ENCODE measurements at places on chromosomes 5 and 9.

DNA sequence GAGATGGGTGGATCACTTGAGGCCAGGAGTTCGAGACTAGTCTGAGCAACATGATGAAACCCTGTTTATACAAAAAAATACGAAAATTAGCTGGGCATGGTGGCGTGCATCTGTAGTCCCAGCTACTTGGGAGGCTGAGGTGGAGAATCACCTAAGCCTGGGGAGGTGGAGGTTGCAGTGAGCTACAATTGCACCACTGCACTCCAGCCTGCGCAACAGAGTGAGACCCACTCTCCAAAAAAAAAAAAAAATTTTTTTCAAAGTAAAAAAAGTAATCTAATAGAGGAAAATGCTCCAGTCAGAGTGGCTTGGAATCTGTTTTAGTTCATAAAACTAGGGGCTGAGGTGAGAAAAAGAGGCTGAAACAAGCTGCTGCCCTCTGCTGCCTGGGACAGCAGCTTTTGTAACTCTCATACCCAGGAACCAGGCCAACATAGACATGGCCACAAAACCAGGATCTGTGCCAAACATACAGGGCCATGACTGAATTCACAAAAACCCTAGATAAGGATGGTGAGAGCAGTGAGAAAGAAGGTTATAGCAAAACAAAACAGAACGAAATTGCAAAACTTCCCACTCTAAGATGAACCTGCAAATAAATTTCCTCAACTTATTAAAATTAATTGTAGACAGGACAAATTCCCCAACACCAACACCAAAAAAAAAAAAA lies 13.1 kb upstream of the DCAF12 start:
- DNase-seq, result no peak

DNA sequence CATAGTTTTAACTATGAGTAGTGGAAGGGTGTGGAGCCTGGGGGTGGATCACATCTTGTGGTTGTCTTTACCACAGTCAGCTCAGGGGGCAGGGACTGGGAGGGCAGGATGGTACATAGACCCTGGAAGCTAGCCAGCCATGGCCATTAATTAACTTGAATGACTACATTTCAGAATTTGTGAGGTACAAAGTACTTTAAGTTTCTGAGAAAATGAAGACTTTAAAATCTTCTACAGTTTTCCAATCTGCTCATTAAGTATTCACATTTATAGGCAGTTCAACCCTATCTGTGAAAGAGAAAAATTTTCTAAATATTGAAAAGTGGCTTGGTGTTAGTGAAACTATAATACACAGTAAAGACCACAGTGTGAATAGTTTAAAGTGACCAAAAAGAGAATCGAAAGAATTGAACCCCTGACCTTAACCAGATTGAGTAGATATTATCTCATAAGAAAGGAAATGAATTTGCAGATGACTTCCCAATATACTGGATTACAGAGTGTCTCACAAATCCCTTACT lies 234.2 kb upstream of the MEF2C start:
- DNase-seq, result no peak

GRCh38 chr5:89396278-89396954 lies 513.4 kb upstream of the MEF2C start:
- no peak for DNase-seq

GRCh38 chr5:60677850-60678664 lies 21.9 kb downstream of the DEPDC1B start:
- no peak for DNase-seq

- DNase-seq, result no peak
These were observed 40.1 kb upstream of the STXBP1 start for GRCh38 chr9:127571971-127572370.

GRCh38 chr9:92507005-92507404 lies 24.7 kb upstream of the ASPN start:
- no peak for DNase-seq

DNA sequence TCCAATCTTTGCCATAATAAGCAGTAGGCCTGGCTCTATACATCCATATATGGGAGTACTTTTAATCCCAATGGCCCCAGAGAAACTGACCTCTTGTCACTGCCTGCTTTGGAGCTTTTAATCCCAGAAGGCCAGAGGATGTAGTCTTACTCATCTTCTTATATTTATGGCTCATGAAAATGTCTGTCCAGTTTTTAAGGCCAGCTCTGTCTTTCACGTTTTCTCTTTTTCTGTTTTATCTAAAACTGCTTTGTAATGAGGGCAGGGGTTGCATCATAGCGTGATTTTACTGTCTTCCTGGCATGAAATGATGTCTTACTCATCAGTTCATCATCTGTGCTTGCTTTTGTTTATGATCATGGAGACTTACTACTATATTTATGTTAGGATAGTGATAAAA lies 1094.9 kb downstream of the MAT2B start:
- DNase-seq, result no peak

DNA sequence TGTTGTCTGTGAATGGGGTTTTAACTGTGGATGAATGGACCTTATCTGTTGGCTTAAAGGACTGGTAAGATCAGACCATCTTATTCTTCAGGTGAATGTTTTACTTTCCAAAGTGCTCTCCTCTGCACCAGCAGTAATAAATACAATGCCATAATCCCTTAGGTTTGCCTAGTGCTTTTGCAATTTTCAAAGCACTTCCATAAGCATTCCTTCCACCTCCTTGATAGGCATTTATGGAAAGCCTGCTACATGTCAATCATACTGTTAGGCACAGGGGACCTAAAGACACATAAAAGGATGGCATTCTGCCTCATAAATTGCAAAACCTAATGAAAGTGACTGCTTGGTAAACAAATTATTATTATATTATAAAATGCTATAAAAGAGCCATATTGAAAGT lies 21.4 kb downstream of the IL7R start:
- DNase-seq, result no peak

GRCh38 chr9:112753725-112754124 lies 3.2 kb downstream of the SNX30 start:
- no peak for DNase-seq

DNA sequence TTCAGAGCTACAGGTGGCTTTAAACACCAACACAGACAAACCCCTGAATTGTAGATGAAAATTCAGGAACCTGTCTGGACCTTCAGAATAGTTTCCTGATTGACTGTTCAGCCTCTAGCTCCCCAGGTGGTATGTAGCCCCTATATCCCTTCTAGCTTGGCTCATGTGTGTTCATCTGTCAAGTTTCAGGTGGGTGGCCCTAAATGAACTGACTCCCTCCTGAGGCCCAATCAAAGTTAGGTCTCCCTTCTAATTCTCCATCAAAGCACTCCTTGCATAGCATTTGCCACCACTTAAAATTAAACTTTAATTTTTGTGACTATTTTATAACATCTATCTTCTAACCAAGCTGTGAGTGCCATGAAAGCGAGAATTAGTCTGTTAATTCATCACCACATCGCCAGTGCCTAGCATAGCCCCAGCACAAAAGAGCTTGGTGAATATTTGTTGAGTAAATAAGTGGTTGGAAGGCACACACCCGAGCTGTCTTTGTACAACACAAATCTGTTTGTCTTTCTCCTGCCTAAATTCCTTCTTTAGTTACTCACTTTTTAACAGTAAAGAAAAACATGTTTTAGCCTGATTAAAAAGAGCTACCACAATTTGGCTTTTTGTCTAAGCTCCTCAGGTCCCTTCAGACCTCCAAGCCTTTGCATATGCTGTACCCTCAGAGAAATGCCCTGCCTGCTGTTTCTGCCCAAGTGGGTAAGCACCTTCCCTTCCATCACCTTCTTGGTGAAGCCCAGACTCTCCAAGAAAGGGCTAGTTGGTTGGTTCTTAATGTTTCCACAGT lies 138.1 kb upstream of the HMHB1 start:
- no peak for DNase-seq

DNA sequence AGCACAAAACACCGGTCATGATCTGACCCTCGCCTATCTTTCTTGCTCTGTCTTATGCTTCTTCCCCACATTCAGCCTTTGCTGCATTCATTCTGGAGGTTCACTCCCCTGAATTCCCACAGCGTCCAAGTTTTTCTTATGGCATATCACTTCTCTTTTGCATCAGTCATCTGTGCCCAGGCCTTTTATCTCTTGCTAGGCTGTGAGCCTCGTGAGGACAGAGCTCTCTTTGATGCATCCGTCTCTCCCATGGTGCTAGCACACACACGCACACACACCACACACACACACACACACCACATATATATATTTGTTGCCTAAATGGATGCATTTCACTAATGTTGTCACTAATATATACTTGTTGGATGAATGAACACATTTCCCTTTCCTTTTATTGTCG lies 45.8 kb upstream of the ATG10 start:
- DNase-seq, result no peak

- no peak for DNase-seq
These were observed 54.3 kb downstream of the FBN2 start for GRCh38 chr5:128483738-128484137.

DNA sequence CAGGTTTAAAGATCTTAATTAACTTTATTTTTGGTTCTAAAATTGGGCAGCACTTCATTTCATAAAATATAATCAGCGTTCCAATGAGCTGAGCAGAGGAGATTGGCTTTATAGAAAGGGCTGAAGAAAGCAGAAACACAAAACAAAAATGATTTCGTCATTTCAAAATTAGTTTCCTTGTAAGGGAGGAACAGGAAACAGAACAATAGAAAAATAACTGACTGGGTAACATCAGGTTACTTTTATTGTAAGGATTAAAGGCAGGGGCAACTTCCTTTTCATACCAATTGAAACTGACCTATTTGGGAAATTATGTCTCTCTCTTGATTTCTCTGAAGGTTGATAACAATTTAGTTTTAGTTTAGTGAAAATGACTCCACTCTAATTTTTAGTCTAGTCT lies 157.1 kb downstream of the ATP10B start:
- DNase-seq, result no peak

DNA sequence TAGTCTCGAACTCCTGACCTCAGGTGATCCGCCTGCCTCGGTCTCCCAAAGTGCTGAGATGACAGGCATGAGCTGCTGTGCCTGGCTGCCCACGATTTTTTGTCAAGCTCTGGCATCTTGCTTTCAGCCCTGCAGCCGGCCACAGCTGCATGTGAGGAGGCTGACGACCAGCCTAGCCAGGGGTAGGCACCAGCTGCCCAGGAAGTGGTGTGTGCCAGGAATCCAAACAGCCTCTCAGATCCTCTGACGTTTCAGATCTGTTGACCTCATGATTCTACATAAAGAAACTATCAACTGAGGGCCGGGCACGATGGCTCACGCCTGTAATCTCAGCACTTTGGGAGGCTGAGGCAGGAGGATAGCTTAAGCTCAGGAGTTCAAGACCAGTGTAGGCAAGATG lies 19.0 kb downstream of the DYNC2I2 start:
- DNase-seq, result no peak

- no peak for DNase-seq
These were observed 431.0 kb upstream of the SLC30A5 start for GRCh38 chr5:68662804-68663307.

DNA sequence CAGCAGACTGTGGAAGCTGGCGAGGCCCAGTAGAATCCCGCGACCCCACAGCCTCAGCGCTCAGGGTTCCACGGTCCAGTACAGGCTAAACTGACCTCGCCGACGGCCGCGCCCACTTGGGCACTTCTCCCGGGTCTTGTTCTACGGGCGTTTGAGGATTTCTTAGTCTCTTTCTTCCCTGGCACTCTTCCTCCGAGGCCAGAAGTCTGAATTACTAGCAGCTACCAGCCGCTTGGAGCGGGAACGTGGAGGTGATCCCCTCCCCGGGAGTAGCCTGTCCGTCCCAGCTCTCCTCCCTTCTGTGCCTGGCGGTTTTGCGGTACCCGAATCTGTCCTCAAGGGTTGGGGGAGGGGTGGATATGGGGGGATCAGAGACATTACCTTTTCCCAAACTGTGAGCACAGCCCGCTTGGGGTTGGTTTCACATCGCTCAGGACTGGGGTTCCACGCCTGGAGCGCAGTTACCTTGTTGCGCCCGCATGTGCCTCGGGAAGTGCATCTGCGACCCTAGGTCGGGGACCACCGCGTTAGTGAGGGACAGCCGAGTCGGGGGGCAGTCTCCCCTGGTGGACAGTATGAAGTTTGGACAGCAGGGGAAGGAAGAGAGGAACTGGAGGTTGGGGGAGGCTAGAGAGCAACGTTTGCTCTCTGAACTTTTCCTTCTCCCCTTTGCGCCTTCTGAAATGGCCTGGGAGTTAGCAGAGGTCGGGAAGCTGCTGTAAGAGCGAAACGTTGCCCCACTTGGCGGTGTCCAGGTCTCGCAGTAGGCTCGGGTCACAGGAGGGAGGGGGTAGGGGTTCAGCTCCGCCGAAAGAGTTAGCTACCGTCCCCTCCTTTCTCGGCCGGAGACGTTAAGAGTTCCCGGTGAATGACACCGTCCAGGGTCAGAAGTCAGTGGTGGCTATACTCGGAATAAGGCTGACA lies 190.8 kb downstream of the MEF2C start:
- no peak for DNase-seq

GRCh38 chr5:112968411-112969106 lies 8.0 kb upstream of the DCP2 start:
- DNase-seq, result no peak

DNA sequence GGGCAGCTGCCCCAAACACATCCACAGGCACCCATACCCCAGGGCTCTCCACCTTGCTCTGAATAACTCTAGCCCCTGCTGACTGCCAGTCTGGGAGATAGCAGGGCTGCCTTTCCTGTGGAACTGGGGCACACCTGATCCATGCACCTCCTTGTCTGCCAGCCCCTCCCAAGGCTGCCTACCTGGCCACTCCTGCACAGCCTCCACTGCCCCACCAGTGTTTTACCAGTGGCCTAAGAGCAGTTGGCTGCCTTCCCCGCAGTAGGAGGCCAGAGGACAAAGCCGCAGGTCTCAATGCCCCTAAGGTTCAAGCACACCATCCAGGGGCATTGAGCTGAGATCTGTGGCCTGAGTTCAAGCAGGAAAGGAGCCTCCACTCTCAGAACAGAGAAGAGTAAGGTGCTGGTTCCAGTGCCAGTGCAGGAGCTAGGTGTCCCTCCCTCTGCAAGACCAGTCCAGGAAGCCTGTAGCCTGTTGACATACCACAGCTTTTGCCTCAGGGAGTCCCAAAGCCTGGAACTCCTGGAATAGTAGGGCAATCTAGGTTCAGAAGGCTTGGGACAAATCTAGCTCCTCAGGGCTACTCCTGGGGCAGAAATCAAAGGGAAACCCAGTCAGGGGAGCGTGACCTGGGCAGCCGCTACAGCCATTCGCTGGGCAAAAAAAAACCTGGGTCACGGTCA lies 514.5 kb upstream of the PTGER4 start:
- DNase-seq, result no peak

GRCh38 chr9:37976714-37977477 lies 73.0 kb upstream of the SLC25A51 start:
- no peak for DNase-seq

DNA sequence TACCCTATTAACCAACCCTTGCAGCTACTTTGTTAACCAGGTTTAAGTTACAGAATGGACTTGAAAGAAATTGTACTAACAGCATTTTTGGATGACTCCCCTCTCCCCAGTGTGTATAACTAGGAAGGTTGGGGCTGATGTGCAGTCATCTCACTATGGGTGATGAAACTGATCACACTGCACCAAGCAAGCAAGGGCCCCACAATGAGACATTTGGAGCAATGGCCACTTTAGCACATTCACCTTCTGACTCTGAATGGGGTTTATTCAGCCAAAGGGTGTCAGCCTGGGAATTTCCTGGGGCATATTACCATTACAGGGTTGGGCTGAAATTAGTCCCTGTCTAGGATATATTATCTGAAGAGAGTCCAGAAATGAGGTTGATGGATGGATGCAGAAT lies 18.7 kb upstream of the CYFIP2 start:
- DNase-seq, result no peak
